ENCODE measurements at places on chromosomes 1 and 21.

DNA sequence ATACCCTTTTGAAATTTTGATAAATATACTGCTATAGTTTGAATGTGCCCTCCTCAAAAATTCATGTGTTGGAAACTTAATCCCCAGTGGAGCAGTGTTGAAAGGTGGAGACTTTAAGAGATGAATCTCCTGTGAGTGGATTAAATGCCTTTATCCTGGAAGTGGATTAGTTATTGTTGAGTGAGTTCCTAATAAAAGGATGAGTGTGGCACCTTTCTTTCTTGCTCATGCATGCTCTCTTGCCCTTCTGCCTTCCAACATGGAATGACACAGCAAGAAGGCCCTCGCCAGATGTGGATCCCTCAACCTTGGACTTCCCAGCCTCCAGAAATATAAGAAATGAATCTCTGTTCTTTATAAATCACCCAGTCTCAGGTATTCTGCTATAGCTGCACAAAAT, 51.8 kb downstream of the CD160 start:
- DNase-seq, result no peak

DNA sequence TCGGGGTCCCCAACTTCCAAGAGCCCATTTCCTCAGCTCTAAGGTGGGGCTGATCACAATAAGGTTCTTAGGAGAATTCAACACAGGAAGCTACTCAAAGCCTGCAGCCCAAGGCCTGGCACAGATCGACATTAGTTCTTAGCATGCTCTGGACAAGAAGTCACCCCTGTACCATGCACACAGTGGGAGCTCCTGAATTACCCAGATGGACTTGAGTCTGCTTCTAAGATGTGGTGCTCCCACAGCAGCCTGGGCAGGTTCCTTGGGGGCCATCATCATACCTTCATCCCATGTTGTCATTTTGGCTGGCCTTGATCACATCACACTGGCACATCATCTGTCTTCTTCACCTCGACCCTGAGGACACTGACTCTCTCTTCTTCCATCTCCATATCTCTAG, 153.3 kb upstream of the VAMP3 start:
- DNase-seq, result no peak

GRCh38 chr1:212915245-212916091, 34.9 kb upstream of the VASH2 start:
- DNase-seq, result no peak

DNA sequence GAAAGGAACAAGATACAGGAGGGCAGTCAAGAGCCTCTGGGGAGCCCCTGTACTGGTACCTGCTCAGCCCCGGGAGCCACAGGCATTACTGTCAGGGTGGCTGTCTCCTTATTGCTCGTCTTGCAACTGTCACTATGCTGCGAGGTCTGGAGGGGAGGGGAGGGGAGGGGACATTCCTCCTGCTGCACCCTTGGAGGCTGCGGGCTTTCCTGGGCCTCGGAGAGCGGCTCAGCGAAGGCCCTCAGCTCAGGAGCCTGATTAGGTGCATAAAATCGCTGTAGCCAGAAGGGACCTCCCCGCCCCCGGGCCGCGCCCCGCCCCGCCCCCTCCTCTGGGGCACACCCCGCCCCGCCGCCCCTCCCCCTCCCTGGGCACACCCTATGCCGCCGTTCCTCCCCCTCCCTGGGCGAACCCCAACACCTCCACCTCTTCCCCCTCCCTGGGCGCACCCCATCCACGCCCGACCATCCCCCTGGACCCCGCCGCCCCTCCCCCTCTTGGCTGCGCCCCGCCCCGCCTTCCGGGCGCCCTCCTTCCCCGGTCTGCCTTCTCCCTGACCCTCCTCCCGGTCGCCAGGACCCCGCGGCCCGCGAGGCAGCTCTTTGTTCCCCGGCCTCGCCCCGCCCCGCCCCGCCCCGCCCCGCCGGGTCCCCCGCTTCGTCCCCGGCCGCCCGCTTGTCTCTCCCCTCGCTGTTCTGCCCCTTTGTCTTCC, 35.5 kb downstream of the CACHD1 start:
- peak; percentile 62 for DNase-seq

DNA sequence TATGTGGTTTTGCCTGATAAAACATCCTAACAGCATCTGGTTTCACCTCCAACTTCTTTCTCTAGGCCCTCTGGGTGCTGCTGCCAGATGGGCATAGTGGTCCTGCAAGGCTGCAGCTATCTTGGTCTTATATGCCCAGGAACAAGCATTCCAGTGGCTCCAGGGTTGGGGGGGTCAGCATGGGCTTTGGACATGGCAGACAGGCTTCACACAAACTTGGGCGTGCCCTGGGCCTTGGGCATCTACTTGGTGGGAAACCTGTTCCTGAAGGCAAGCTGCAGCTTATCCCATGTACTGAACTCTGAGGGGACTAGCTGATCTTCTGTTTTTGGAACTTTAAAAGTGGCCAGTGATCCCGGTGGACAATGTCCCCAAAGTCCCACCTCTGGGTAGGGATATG, 54.9 kb upstream of the ZNF678 start:
- DNase-seq, result no peak

DNA sequence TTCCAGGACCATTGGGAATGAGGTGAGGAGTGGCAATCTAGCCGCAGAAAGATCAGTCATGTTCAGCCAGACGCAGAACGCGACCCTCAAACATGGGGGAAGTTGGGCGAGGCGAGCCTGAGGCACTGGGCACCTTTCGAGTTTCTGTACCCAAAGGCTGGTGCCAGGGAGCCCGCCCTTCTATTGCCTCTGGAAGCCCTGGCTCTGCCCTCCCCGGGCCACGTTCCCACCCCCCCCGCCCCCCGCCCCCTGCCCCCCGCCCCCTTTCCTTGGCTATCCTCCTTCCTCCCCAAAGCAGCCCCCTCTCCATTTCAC, 2.2 kb upstream of the ZBTB7B start:
- DNase-seq, result no peak

- no peak for DNase-seq
These were observed 20.7 kb downstream of the SH3BP5L start for GRCh38 chr1:248804771-248805681.

GRCh38 chr1:239545466-239545865, 159.1 kb downstream of the CHRM3 start:
- DNase-seq, result no peak

All from suprapubic skin (tissue), 4 donors.